Neural progenitor cell (in vitro differentiated cells): ENCODE measurements at places on chromosomes 12 and 14.

GRCh38 chr12:5768581-5769196 is 176.4 kb downstream of the ANO2 start:
- H3K27ac ChIP-seq: no peak overlapping the region
- no peaks in the 10 kb centered on the region for H3K27me3 ChIP-seq
- no peak for DNase-seq
- peaks cover 4% of the 10 kb centered on the region for H3K4me1 ChIP-seq
- H3K4me3 ChIP-seq: no peak overlapping the region

DNA sequence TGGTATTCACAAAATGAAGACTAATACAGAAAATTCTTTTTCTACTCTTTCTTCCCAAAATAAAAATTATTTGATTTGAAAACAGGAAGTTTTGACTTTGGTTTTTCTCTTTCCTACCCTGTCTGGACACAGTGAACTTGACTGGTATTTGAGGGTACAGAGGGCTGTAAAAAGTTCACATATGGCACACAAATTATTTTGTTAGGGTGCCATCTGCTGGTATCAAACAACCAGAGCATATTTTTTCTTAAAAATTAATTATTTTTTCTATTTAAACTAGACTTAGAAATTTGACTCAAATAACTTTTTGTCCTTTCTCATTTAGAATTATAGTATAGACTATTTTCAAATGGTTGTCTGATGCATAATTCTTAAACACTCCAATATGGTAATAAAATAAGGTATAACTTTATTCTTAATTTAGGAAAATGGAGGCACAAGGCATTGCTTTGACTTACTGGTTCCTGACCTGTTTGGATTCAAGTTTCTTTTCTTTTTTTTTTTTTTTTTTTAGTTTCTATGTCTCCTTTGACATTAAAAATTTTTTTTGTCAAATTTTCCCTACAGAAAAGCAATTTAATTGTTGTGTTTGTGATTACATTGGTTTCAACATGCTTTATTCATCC is 390.6 kb downstream of the PRKD1 start:
- H3K36me3 ChIP-seq: no peaks in the 10 kb centered on the region
- no peaks in the 10 kb centered on the region for H3K27me3 ChIP-seq
- DNase-seq: no peak
- H3K27ac ChIP-seq: no peak overlapping the region

DNA sequence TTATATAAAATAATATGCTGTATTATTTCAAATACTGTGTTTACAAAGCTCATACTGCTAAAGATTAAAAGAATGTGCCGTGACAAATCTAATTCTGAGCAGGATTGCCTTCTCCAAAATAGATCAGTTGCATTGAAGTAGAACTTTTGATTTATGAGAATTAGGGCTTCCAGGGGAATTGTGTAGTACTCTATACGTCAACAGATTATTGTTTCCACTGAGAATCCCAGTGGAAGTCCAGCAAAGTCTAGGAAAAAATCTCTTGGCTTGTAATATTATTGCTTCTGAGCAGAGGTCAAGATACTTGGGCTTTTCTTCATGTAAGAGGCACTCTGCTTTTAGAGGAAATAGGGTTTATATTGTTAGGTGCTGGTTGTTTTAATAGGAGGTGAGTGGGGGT is 133.9 kb downstream of the TRHDE start:
- no peaks in the 10 kb centered on the region for H3K36me3 ChIP-seq
- no peak overlapping the region for H3K27ac ChIP-seq
- no peak overlapping the region for H3K4me3 ChIP-seq

- H3K4me1 ChIP-seq: no peaks in the 10 kb centered on the region
- no peaks in the 10 kb centered on the region for H3K36me3 ChIP-seq
- H3K27ac ChIP-seq: no peak overlapping the region
Measured at GRCh38 chr14:99183716-99184115, 88.3 kb downstream of the BCL11B start.

- no peaks in the 10 kb centered on the region for H3K27me3 ChIP-seq
- no peak overlapping the region for H3K27ac ChIP-seq
- no peak for DNase-seq
- H3K4me3 ChIP-seq: peak overlapping the region; percentile 7
- H3K4me1 ChIP-seq: no peaks in the 10 kb centered on the region
Measured at GRCh38 chr12:133107121-133107520, 23.0 kb downstream of the ZNF891 start.

DNA sequence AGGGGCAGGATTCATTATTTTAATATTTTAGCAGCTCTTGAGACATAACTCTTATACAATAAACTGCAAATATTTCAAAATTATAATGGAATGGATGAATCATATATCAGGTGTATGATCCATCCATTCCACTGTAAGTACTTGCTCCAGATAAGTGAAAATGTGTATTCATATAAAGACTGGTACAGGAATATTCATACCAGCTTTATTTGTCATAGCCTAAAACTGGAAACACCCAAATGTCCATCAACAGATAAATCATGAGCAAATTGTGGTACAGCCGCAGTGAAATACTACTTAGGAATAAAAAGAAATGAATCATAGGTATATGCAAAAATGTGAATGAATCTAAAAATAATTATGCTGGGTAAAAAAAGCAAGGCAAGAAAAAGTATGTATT is 263.6 kb upstream of the SYT10 start:
- no peak overlapping the region for H3K27ac ChIP-seq
- no peaks in the 10 kb centered on the region for H3K4me1 ChIP-seq
- no peaks in the 10 kb centered on the region for H3K36me3 ChIP-seq
- no peaks in the 10 kb centered on the region for H3K27me3 ChIP-seq
- no peak for DNase-seq
- no peak overlapping the region for H3K4me3 ChIP-seq

DNA sequence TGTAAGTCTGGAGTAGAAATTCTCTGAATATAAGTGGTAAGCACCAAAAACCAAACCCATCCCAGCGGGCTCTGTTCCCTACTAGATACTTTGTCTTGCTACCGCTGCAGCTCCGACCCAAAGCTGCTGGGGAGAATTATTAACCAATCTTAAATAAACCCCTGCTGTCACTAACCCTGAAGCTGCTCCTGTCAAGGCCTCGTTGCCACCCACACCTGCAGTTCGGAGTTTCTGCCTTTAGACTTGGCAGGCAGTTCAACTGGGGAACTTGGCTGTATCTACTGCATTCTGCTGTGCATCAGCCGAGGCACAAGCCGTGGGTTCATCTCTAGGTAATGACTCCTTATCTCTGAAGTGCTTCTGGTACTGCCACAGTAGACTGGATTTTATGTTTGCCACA is 55.5 kb downstream of the PPM1A start:
- H3K4me1 ChIP-seq: no peaks in the 10 kb centered on the region
- H3K36me3 ChIP-seq: no peaks in the 10 kb centered on the region
- DNase-seq: no peak
- H3K27me3 ChIP-seq: no peaks in the 10 kb centered on the region
- no peak overlapping the region for H3K27ac ChIP-seq
- H3K4me3 ChIP-seq: no peak overlapping the region

- no peak overlapping the region for H3K27ac ChIP-seq
- DNase-seq: no peak
- no peaks in the 10 kb centered on the region for H3K27me3 ChIP-seq
- H3K4me3 ChIP-seq: no peak overlapping the region
- H3K4me1 ChIP-seq: peaks cover 16% of the 10 kb centered on the region
Measured at GRCh38 chr14:76948213-76948947, 80.1 kb downstream of the IRF2BPL start.

GRCh38 chr14:30651937-30652336 is 29.8 kb downstream of the SCFD1 start:
- peaks cover 20% of the 10 kb centered on the region for H3K36me3 ChIP-seq
- DNase-seq: no peak
- H3K27ac ChIP-seq: no peak overlapping the region
- no peaks in the 10 kb centered on the region for H3K4me1 ChIP-seq
- H3K4me3 ChIP-seq: no peak overlapping the region

GRCh38 chr12:65891987-65892481 is 67.8 kb downstream of the HMGA2 start:
- H3K4me3 ChIP-seq: no peak overlapping the region
- no peaks in the 10 kb centered on the region for H3K36me3 ChIP-seq
- H3K27ac ChIP-seq: peak overlapping the region; percentile 99
- H3K4me1 ChIP-seq: peaks cover 58% of the 10 kb centered on the region
- no peak for DNase-seq

DNA sequence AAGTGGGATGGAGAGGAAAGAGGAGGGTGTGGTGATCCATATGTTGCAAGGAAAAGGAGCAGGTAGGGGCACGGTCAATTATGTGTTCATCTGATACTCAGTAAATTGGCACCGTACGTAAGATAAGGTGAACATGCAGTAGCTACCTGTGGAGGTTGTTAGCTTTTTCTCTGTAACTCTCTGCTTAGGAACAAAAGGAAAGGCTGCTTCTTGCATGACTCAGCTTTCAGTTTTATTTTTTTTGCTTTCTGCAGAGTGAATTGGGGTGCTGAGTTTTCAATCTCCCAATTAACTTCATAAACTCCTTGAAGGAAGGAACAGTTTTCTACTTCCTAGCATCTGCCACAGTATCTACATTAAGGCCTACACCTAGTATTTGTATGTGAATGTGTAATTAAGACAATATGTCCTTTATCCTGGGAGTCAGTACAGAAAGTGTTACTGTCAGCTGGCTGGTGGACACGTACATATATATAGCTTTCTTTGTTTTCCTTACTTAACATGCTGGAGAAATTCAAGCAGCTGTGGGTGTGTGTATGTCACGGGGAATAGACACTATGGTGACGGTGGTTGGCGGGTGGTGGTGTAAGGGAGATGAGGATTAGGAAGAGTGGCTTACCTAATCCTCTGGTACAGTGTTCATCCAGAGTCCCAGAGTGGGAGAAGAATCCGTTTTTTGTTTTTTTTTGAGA is 40.1 kb upstream of the WNK1 start:
- peaks cover 3% of the 10 kb centered on the region for H3K4me1 ChIP-seq
- no peaks in the 10 kb centered on the region for H3K36me3 ChIP-seq
- no peaks in the 10 kb centered on the region for H3K27me3 ChIP-seq
- no peak overlapping the region for H3K27ac ChIP-seq
- no peak overlapping the region for H3K4me3 ChIP-seq

DNA sequence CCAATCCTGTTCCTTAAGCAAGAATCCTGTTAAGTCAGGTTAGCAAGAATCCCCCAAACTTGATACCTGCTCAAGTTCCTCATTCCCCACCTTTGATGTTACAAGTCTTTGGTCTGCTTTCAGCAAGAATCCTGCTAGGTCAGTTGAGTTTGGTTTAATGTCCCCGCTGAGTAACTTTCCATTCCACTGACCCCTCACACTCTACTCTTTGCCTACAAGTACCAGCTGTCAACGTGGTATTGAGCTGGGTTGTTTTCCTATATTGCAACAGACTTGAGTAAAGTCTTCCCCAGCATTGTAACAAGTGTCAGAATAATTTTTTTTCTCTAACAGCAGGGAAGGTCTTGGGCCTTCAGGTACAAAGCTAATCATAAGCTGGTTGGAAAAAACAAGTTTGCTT is 6.3 kb downstream of the PPM1H start:
- H3K27me3 ChIP-seq: peaks cover 10% of the 10 kb centered on the region
- H3K27ac ChIP-seq: no peak overlapping the region
- no peak for DNase-seq
- peaks cover 2% of the 10 kb centered on the region for H3K4me1 ChIP-seq
- H3K36me3 ChIP-seq: no peaks in the 10 kb centered on the region

DNA sequence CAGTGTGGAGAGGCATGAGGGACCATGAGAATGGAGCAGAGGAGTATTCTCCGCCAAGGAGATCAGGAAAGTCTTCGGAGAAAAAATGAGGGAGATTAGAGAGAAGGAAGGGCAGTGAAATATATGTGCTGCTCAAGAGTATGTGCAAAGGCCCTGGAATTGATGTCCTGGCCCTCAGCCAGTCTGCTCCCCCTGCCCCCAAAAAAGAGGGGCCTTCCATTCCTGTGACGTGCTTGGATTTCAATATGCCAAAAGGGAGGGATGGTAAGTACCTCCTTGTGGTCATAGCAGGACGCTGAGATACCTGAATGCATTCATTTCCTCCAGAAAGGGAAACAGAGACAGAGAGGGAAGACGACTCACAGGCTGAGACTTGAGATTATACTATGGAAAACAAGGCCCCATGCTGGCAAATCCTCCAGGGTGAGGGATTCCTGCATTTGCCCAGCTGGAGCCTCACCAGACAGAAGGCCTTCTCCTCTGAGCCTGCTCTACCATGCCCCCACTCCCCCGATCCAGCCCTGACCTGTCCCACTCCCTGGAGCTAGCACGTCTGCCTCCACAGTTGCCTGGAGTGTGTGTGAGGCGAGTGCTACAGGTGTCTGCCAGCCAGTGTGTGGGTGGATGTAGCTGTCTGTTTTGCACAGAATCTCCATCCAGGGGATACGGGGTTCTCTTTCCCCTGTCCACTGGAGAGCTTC is 3.9 kb upstream of the RARG start:
- H3K4me3 ChIP-seq: no peak overlapping the region
- DNase-seq: no peak
- H3K27ac ChIP-seq: no peak overlapping the region

DNA sequence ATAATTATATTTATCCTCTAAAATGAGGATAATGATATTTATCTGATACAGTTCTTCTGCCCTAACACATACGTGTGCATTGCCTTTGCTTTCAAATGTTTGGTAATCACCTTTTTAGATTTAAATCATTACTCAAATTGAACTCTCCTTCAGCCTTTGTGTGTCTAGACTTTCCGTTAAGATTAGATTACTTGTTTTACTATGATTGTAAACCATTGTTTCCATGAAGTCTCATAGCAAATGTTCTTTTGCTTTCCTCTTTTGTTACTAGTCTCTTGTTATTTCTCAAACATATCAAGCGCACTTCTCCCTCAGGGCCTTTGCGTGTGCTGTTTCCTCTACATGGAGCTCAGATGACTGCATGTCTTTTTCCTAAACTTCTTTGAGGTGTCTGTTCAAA is 63.7 kb downstream of the ETV6 start:
- H3K4me3 ChIP-seq: no peak overlapping the region
- no peaks in the 10 kb centered on the region for H3K36me3 ChIP-seq
- DNase-seq: no peak
- no peak overlapping the region for H3K27ac ChIP-seq
- H3K4me1 ChIP-seq: no peaks in the 10 kb centered on the region

- H3K27ac ChIP-seq: no peak overlapping the region
- H3K36me3 ChIP-seq: no peaks in the 10 kb centered on the region
- H3K4me1 ChIP-seq: peaks cover 4% of the 10 kb centered on the region
- H3K27me3 ChIP-seq: no peaks in the 10 kb centered on the region
- H3K4me3 ChIP-seq: no peak overlapping the region
Measured at GRCh38 chr14:69342928-69343525, 55.1 kb downstream of the ERH start.

DNA sequence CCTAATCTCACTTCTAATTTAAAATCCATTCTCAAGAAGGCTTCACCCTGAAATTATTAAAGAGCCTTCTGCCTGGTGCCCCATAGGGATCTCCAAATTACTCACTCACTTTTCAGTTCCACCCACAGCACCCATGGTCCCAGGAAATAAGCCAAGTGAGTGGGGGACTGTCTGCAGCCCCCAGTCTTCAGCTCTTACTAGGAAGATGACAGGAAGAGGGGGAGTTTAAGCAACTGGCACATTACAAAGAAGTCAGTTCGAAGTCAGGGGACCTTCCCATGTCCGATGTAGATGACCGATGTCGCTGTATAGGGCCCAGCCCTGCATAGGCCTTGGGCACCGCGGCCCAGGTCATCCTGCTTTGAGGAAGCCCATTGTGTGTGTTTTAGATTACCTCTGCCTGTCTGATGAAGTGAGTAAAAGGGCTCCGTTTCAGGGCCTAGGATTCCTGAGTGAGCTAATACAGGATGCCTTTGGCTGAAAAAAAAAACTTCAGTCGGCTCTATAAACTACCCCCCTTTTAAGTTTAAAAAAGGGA is 1.9 kb downstream of the ACTN1 start:
- peak overlapping the region; percentile 99 for H3K4me3 ChIP-seq
- peaks cover 11% of the 10 kb centered on the region for H3K4me1 ChIP-seq
- no peaks in the 10 kb centered on the region for H3K36me3 ChIP-seq
- peak overlapping the region; percentile 98 for H3K27ac ChIP-seq
- DNase-seq: peak; percentile 63
